ENCODE measurements at places on chromosomes 5 and 9. TPM values are rescaled to one million over a fixed set of nuclear protein-coding genes. Genes with fewer than 3 reads are reported as not detected.

The SEMA6A gene
- not detected for total RNA-seq

The GABRA6 gene
- not detected for total RNA-seq

The NEUROG1 gene
- total RNA-seq: not detected

- no peak for DNase-seq
Observed at GRCh38 chr5:83925321-83925954, 204.8 kb upstream of the HAPLN1 start.

DNA sequence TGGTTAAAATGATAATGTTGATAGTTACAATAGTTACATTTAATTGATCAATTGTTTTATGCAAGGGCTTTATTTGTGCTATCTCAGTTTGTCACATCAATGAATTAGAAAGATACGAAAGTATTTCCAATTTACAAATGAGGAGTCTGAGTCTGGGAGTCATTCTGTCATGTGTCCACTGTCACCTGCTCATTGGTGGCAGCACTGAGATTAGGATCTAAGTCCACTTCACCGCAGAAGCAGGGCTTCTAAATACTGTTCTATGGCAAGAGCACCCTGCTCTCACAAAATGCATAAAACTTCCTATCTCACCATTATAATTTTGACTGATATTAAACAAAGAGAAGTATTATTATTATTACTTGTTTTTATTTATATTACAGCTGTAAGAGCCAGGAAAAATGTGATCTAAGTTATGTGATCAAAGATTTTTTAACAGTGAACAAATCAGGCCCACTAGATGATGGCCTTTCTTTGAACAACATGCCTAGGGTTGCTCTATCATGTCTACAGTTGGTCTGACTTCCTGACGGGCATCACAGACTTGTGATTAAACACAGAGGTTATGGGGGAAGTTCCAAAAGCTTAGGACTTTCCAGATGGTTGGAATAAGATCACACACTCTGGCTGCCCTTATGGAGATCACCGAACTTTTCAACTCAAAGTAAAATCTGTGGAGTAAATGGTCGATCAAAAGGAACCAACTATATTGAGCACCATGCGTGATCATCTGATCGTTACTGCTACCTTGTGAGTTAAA lies 15.1 kb downstream of the TLR4 start:
- no peak for DNase-seq

DNA sequence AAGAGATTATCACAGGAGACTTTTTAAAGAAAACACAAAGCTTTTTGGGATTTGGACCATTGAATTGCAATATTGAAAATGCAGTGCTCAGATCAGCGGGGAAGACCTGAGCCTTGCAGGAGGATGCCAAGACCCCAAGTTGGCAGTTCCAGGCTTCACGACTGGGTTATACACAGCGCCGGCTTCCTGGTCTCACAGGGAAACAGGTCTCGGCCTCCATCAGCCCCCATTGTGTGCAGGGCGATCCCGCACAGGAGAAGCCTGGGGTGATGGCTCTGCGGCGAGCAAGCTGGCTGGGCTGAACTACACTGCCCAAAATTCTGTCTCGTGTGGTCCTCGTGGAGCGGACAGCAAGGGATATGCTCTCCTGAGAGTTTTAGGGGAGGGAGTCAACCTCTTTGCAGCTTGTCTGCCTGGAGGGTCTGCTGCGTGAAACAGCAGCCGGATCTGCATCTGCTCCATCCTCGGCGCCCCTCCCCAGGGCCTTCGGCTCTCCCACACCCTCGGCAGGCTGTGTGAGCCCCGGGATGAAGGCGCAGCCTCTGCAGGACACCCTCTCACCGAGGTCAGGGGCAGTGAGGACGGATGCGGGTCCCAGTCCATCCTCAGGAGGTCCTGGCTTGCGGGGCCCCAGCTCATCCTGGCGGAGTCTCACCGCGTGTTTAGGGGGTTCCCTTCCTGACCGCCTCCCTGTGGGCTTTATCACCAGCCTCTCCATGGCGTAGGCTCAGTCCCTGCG lies 60.6 kb downstream of the NSUN2 start:
- no peak for DNase-seq

DNA sequence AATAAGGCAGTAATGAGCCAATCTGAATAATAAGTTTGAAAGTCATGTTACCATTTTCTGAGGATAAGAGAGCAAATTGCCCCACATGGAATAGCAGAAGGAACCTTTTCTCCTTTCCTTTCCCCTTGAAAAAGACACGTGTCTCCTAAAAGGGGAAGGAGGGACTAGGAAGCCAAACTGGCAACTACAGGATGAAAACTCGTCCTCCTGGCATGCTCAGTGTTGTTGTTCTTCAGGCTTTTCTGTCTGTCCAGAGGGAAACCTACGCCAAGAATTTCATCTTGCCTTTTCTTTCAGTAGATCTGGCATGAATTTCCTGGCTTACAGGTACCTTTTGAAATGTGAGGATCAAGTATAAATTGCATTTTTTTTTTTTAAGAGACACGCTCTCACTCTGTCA lies 355.9 kb upstream of the TLE4 start:
- DNase-seq: no peak

GRCh38 chr5:173497685-173498084 lies 118.8 kb downstream of the BOD1 start:
- no peak for DNase-seq

DNA sequence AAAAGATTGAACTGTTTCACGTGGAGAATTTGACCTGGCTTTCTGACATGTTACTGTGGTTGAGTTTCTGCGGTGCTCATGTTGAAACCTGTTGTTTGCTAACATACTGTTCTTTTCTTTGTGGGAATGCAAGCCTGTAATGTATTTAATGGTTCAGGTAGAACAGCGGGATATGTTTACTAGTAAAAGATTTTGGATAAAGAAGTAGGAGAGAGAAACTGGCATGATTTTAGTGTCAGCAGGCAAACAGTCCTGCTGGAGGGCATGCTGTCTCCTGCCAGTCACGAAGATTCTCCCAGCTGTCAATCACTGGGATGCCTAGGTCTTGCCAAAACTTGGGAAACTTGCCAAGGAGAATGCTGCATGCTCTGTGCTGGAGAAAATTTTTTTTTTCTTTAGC lies 263.5 kb downstream of the TAF11L14 start:
- DNase-seq: no peak

Measured in activated CD4-positive, alpha-beta memory T cell treated with anti-CD3 and anti-CD28 coated beads, Interleukin-2, amount 10 ng/mL, durations not matched to agents 7 days and 5 days (primary cell).